Endothelial cell (in vitro differentiated cells): ENCODE measurements at places on chromosomes 5 and 9. TPM values are rescaled to one million over a fixed set of nuclear protein-coding genes. Genes with fewer than 3 reads are reported as not detected.
A peak's percentile ranks its signal among the peaks of the same experiment; 100 is the strongest.

DNA sequence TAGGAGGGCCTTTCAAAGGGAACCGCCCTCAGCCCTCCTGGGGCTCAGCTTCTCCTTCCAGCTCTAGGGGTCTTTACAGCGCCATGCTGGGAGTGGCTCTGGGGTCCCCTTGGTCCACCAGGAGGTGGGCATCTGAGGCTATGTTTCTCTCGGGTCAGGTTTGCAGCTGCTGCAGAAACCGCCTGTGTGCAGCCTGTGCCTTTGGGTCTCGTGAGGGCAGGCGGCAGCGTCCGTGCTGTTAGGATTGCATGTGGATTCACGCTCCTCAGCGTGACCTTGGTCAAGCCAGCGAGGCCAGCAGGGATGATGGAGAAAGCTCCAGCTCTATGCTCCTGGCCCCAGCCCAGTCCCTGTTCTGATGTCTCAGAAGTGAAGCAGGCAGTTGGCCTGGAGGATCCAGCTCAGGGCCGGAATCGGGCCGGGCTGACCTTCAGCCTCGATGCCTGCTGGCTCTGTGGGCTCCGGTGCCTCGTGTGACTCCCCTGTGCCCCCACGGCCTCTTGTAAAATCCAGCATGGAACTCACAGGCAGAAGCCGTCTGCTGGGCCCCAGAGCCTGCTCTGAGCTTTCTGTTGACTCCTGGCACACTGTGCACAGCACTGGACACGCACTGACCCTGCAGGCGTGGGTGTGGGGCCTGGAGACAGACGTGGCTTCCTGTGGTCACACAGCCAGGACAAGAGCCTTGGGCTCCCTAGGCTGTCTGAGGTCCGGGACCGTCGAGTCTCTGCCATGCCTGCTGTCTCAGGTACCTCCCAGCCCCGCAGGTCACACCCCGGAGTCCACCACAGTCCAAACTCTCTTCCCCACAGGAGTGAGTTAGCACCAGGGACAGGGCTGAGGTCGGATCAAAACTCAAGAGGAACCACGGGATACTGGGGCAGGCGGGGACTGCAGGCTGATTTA is 54.3 kb downstream of the TRIP13 start:
- no peak for DNase-seq

GRCh38 chr9:128456613-128457061 is 831 bp downstream of the ODF2 start:
- peak; percentile 33 for DNase-seq

DNA sequence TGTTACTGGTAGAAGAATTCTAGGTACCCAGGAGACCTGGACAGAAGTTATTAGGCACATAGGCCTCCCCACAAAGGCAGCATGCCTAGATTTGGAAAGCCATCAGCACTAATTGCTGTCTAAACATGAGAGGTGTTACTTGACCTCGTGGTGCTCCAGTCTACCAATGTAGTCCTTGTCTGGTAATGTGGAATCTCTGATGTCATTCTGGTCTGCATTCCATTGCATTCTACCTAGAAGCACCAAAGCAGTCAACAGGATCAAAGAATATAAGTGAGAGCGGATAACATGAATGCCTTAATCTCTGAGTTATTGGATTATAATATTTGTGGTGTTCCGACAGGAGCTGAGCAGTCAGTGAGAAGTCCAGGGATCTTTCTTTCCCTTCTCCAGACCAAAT is 175.2 kb downstream of the PSAT1 start:
- DNase-seq: no peak

- no peak for DNase-seq
These were observed 31.1 kb downstream of the FOXD1 start for GRCh38 chr5:73417303-73418034.

GRCh38 chr5:59709346-59709821 is 184.1 kb downstream of the PDE4D start:
- no peak for DNase-seq

GRCh38 chr5:73899055-73899454 is 273.1 kb downstream of the ARHGEF28 start:
- no peak for DNase-seq

DNA sequence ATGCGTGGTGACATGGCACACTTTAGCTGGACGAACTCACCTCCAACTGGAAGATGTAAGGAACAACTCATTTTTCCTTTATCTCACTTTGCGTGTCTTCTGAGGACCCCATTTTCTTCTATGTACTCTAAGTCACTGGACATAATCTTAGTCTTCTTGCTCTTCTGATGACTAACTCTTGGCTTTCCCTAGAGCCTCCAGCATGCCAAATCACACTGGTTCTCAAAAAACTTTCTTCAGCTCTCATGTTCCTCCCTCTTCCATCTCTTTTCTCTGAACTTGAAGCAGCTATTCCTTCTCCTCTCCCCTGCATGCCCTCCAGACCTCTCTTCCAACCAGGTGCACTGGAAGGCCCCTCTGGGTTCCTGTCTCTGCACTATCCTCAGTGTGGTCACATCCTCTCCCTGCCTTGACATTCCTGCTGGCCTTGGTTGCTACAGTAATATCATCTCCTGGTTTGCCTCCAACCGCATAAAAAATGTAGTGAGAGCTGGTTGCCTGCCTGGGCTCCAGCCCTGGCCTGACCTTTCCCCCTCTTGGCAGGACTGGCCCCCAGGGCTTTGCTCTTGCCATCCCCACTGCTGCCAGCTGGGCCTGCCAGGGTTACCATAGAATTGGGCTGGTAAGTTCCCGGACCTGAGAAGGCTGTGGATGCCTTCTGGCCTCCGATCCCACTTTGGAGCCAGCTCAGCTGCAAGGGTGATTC is 44.8 kb upstream of the BNC2 start:
- DNase-seq: no peak

- DNase-seq: no peak
These were observed 52.2 kb downstream of the DROSHA start for GRCh38 chr5:31479706-31480105.

DNA sequence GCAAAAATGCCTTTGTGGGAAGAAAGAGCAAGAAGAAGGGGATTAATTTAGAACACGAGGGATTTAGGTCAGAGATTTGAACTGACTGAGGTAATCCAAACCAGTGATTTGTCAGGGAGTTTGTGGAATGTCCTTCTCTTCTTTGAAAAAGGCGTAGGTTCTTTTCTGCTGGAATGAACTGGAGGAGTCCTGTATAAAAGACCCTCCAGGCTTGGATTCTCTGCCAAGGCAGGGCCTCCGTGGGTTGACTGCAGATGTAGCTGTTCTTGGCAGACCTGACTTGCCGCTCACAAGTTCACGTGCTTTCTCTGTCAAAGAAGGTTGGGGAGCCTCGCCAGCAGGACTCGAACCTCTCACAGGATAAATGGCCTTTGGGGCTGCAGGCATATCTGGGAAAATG is 62.8 kb upstream of the STC2 start:
- no peak for DNase-seq

- no peak for DNase-seq
These were observed 146.9 kb downstream of the KIAA0825 start for GRCh38 chr5:94471521-94471920.

DNA sequence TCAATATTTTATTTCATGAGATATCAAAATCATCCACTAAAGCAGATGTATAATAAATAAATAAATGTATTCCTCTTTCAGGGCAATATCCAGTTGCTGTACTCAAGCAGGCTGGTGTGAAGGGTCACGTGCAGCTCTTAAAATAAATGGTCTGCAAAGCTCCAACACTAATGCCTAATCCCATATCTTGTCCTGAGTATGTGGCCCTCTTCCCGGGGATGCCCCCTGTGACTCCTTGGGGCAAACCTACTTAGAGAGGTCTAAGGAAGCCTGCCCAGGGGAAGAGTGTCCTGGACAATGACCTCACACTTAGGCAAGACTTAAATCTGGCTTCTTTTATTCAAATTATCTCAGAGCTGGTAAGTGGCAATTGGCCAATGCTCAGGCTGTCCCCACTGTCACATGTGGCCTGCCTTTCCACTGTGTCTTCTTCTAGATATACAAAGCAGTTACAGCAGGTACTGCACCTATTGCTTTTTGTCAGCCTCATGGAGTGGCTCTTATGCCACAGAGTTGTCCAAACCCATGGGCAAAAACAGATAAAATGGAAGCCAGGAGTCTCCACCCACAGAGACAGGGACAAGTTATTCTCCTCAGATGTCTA is 55.3 kb downstream of the SEMA5A start:
- DNase-seq: no peak

DNA sequence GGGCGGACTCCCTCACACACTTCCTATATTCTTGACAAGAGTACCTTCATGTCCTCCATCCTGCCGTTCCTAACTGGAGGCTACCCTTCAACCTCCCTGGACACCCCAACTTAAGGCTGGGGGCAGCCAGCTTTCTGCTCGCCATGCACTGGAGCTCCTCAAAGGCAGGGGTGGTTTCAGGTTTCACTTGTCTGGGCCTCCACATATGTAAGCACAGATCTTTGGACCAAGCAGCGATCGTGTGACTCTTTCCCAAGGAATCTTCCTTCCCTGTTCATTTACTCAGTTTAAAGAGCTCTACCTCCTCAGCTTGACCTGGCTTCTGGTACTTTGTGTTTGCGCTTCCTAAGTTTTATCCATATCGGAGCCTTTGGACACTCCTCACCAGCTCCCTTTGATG is 34.2 kb upstream of the TRPC7 start:
- no peak for DNase-seq

GRCh38 chr5:142611154-142611553 is 74.7 kb downstream of the FGF1 start:
- DNase-seq: peak; percentile 81

- DNase-seq: peak; percentile 64
These were observed at the start of gene ADAMTSL1 for GRCh38 chr9:18473652-18474279. Gene ADAMTSL1, plus strand, starts transcription at chr9:18474153. Its CDS starts 80 bp downstream, at chr9:18474233.

DNA sequence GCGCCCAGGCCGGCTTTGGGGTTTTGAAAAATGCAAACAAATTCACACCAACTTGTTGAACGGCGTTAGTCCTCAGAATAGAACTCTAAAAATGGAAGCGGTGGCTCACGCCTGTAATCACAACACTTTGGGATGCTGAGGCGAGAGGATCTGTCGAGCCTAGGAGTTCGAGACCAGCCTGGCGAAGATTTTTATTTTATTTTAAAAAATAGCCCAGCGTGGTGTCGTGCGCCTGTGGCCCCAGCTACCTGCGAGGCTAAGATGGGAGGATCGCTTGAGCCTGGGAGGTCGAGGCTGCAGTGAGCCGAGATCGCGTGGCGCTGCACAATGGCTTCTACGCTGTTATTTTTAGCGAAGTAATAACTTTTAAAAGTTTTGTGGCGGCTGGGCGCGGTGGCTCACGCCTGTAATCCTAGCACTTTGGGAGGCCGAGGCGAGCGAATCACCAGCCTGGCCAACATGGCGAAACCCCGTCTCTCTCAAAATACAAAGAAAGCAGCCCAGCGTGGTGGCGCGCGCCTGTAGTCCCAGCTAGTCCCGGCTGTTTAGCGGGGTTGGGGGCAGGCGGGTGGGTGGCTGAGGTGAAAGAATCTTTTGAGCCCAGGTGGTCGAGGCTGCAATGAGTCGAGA is 694 bp upstream of the PLIN2 start:
- DNase-seq: peak; percentile 19

DNA sequence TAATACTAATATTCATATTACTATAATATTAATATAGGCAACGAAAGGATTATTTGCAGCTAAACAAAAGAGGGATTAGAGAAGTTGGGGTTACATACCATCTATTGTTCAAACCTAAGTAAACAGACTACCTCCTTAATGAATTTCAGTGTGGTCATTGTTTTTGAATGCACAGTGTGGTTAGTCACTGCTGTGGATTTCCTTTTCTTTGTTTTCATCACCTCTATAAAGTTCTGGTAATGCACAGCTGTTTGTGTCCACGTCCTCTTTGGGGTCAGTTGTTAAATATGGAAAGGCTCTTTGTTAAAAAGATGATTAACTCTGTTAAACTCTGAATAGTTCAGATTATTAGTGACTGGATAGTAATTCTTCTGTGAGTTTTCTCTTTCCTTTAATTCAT is 233.6 kb downstream of the MAST4 start:
- no peak for DNase-seq

DNA sequence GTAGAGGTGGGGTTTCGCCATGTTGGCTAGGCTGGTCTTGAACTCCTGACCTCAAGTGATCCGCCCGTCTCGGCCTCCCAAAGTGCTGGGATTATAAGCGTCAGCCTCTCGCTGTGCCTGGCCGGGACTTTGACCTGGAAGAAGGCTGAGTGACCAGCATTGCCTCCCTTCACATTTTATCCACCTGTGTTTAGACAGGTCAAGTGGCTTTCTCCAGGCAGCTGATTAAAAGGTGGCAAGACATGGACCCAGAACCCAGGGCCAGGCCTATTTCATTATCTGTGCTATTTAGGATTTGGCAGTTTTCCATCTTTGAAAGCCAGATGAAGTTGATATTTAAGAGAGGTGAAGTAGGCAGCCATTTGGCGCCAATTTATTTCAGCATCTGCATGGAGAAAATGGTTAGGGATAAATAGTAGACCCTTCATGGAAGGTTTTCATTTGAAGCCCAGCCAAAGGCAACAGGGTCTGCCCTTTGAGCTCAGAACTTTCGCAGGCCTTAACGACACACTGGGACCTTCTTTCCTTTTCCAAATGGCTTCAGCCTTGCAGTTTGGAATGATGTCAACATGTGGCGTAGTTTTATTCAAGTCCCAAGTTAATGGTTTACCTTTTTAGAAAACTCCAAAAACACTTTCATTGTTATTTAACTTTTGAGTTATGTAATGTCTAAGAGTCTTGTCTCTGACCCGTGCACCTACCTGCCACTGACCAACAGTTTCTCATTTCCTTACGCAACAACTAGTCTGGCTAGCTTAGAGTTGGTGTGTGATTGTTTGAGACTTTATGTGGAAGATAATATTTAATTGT is 8.4 kb downstream of the DAPK1 start:
- DNase-seq: no peak

GRCh38 chr5:175517824-175518450 is 39.6 kb downstream of the SFXN1 start:
- DNase-seq: no peak

- DNase-seq: no peak
These were observed 39.6 kb downstream of the TJP2 start for GRCh38 chr9:69213647-69214046.

DNA sequence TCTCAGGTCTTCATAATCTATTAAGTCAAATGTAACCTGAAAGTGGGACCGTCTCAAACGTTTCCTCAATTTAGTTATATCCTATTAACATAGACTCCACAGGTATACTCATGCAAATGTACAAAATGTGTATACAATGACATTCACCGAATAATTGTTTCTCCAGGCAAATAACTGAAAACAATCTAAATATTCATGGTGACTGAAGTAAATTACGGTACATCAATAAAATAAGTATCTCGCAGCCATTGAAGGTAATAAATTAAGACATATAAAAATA is 482 bp downstream of the IARS1 start:
- no peak for DNase-seq

- DNase-seq: no peak
These were observed 1.8 kb downstream of the SMC5 start for GRCh38 chr9:70260606-70261005.

Gene KLF9
- 0.87 TPM for total RNA-seq

Gene BNC2
- 20.1 TPM for total RNA-seq

Gene PIP5K1B
- 1.8 TPM for total RNA-seq

Gene ZFP37
- total RNA-seq: 4.2 TPM

Gene PCDHGB1
- 3.1 TPM for total RNA-seq

Gene AGXT2
- total RNA-seq: not detected
